ENCODE measurements at places on chromosomes 6 and 20. TPM values are rescaled to one million over a fixed set of nuclear protein-coding genes. Genes with fewer than 3 reads are reported as not detected.

DNA sequence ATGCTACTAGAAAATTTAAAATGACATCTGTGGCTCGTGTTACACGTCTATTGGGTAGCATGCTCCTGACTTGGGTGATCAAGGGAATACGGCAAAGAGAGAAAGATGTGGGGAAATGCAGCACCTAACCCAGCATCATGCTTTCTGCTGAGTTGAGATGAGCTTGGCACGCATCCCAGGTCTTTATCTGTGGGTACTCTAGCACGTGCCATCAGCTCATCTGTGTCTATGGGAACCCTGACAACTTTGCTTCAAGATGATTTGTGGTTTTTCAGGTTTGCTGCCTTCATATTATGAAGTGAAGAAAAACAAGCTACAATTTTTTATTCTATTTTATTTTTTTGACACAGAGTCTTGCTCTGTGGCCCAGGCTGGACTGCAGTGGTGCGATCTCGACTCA, 21.0 kb downstream of the RNASET2 start:
- H3K27me3 ChIP-seq, result no peaks in the 10 kb centered on the region
- H3K36me3 ChIP-seq, result peaks cover 9% of the 10 kb centered on the region
- no peaks in the 10 kb centered on the region for H3K4me1 ChIP-seq
- DNase-seq, result no peak

DNA sequence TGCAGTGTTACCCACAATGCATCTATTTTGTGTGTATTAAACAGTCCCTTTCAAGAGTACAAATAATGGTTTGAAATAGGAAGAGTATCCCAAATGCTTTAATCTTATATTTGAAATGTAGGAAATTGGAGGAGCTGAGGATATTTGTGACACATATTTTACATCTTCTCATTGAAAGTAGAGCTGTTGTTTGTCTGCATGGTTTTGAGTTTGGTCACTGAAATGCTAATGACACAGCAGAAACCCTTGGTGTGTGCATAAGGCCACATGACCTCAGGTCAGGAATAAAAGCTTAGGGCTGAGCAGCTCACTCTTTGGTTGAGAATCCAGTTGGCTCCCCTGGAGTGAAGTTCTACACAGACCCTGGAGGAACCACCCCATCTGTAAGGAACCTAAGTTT, 49.8 kb downstream of the TPD52L1 start:
- H3K27me3 ChIP-seq, result no peaks in the 10 kb centered on the region
- H3K4me1 ChIP-seq, result no peaks in the 10 kb centered on the region
- H3K36me3 ChIP-seq, result no peaks in the 10 kb centered on the region
- no peak overlapping the region for H3K27ac ChIP-seq
- no peak for DNase-seq
- no peak overlapping the region for H3K4me3 ChIP-seq

GRCh38 chr20:3436864-3437574, 29.6 kb upstream of the DNAAF9 start:
- H3K27ac ChIP-seq, result no peak overlapping the region
- no peaks in the 10 kb centered on the region for H3K36me3 ChIP-seq
- H3K4me3 ChIP-seq, result no peak overlapping the region
- H3K27me3 ChIP-seq, result no peaks in the 10 kb centered on the region
- H3K4me1 ChIP-seq, result no peaks in the 10 kb centered on the region

DNA sequence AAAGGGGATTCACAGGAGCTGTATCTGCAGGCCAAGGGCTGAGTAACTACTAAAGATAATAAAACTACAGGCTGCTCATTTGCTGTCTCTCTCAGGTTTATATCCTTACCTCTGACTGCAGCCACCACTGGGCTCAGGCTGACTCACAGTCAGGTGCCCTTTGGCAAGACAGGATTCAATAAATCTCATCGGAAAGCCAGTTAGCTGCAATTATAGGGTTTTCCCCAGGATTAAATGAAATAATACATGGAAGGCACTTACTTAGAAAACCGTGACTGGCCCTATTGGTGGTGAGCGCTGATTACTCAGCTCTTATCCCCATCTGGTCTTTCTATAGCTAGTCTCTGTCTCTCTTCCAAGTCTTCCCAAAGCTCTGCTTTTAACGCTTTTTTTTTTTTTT, 26.4 kb downstream of the RMND1 start:
- no peaks in the 10 kb centered on the region for H3K36me3 ChIP-seq
- no peak for DNase-seq
- no peaks in the 10 kb centered on the region for H3K27me3 ChIP-seq

DNA sequence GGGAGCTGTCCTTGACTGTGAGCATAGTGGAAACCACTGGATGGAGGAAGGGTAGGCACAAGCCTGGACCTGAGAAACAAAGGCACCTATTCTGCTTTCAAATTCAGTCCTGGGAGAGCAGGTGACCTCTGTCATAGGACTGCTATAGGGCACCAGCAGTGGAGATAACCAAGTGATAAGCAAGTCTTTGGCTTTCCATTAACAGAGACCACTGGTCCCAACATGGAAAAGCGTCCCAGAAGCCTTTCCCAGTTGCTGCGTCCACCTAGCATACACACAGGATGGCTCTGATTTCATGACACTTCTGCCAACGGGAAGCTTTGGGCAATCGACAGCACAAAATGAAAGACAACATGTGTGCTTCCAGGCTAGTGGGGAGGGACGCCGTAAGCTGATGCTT, 8.9 kb downstream of the SLC22A3 start:
- H3K27me3 ChIP-seq, result no peaks in the 10 kb centered on the region
- peak overlapping the region; percentile 37 for H3K27ac ChIP-seq
- DNase-seq, result no peak
- peaks cover 46% of the 10 kb centered on the region for H3K4me1 ChIP-seq

DNA sequence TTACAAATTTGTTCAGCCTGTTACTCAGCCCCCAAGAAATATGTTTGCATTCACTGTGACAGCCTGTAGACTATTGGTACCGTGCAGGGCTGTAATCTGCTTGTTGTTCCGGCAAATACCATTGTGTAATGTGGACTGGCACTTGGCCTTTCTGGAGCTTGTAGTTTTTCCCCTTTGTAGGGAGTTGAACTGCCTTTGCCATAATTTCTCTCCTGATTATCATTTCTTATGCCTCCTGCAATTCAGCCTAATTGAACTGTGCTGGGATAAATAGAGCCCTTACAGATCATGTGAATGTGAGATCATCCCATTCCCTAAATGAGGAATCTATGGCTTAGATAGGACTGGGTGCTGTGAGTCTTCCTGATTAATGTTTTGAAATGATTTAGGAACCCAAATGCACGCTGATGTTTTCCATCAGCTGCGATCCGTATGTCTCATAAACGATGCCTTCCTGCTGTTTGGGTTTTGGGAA, 185.1 kb downstream of the JARID2 start:
- no peaks in the 10 kb centered on the region for H3K27me3 ChIP-seq
- no peak overlapping the region for H3K27ac ChIP-seq
- DNase-seq, result no peak
- H3K4me1 ChIP-seq, result no peaks in the 10 kb centered on the region
- no peak overlapping the region for H3K4me3 ChIP-seq

The KHDC1L gene
- total RNA-seq, result not detected

The ARG1 gene
- total RNA-seq, result 1,179 TPM

Data from right lobe of liver (tissue), 6 donors.